Activated naive CD4-positive, alpha-beta T cell treated with Interleukin-2 at 50 U/mL for 16 hours (primary cell): ENCODE measurements at places on chromosomes 3 and 15.

GRCh38 chr3:17195856-17196604, 311.3 kb downstream of the PLCL2 start:
- no peak for DNase-seq

DNA sequence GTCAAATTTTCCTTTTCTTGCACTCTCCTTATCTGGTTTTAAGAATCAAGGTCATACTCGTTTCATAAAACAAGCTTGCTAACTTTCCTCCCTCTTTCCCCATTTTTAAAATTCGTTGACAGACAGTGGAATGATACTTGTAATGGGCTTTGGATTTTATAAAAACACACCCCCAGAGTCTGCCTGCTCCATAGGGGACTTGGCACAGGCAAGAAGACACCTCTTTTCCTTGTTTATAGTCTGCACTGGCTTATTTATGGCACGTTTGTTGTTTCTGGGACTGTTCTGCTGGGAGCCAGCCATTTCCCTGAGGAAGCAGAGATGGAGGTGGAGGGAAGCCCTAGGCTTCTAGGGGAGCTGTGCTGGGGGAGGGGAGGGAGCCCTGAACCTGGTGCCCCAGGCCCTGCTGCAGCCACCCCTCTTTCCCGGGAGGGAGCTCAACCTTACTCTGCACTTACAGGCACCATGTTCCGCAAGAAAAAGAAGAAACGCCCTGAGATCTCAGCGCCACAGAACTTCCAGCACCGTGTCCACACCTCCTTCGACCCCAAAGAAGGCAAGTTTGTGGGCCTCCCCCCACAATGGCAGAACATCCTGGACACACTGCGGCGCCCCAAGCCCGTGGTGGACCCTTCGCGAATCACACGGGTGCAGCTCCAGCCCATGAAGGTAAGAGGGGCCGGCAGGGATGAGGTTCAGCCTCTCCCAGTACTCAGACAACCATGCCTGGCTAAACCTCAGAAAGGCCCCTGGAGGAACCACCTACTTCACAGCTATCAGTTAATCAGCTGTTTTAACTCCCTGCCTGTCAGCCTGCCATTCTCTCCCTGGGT, 18.3 kb downstream of the ANKRD63 start:
- DNase-seq, result no peak

DNA sequence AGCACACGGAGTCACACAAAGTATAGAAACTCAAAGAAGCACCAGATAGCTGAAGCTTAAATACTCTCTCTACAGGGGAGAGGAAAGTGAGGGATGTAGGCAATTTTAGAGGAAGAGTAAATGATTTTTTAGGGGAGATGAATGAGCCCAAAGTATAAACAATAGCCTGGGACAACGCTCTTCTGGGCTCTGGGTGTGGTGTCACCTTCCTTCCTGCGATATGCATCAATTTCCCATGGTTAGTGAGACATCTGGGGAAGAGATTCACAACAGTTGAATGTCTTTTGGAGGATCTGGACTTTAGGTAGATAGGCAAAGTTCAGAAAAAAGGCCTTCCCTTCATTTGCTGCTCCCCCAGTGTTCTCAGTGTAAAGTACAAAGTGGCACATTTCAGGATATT, 125.2 kb downstream of the EFHB start:
- DNase-seq, result no peak

DNA sequence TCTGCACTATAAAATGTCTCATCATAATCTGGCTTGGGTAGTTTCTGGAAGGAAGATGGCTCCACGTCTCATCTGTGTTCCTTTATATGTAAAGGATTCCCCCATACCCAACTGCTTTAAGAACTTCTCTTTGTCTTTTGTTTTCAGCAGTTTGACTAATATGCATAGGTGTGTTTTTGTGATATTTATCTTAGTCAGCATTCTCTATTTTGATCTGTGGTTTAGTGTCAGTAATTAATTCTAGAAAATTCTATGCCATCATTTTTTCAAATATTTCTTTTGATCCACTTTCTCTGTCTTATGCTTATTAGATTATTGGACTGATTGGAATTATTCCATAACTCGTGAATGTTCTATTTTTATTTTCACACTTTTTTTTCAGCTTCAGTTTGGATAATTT, 286.3 kb upstream of the THRB start:
- DNase-seq, result no peak

DNA sequence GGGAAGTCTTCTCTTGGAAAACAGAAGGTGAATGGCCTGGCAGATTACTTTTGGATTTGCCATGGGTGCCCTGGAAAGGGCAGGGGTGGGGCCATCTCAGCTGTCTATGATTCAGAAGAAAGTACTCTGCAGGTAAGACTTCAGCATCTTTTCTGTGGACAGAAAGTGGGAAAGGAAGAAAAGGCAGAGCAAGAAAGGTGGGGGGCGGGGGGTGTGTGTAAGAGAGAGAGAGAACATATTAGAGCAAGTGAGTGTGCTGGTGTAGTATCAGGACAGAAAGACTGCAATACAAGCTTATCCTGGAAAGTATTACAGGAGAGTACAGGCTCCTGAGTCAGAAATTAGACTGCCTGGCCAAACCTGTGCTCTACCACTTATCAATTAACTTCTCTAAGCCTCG, 5.5 kb downstream of the TAGLN3 start:
- no peak for DNase-seq

GRCh38 chr3:4689021-4689420, 195.9 kb downstream of the ITPR1 start:
- DNase-seq, result no peak

DNA sequence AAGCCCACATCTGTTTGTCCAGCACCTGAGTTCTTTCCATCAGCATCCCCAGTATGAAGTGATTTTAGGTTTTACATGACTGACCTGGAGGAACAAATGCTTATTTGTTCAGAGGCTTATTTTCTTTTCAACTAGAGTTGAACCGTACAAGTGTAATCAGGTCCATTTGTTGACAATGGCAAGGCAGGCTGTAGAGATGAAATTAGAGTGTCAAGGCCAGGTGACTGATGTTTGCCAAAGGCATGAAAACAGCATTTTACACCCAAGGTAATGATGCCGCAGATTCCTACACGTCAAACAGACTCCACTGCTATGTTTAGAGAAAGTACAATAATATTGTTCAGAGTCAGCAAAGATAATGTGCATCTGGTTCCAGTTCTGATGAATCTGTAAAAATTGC, 96.5 kb downstream of the KCNAB1 start:
- no peak for DNase-seq

- no peak for DNase-seq
Measured at GRCh38 chr3:71461749-71462483, 121.6 kb downstream of the FOXP1 start.

DNA sequence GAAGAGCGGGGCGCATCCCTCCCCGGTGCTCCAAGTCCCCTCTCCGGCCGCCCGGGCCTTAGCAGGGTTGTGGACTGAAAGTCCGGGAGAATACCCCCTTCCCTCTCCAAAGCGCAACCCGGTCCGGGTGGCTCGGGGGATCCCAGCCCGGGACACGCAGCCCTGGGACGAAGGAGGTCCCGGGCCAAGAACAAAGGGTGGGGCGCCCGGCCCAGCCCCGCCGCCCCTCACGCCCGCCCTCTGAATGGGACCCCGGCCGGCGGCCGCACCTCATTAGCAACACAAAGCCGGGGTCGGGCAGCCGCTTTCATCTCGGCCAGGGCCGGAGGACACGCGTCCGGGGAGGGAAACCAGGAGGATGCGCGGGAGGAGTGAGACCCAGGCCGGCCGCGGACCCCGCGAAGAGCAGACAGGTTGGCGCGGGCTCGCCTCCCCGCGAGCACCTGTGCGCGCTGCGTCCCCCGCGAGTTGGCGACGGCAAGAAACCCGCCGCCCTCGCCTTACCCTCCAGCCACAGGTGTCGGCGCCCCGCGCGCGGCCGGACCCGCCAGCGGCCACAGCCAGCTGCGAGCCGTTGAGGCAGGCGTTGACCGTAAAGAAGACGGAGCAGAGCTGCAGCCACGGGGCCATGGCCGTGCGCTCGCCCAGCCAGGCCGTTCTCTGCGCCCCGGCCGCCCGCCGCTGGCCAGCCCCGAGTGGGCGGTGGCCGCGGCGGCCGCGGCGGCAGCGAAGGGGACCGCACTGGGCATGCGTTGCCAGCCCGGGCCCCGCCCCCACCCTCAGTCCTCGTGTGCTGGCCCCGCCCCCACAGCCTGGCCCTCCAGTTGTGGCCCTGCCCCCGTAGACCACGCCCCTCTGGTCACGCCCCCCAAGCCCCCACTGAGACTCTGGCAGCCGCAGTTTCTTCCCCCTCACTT, at the start of gene IL17RD:
IL17RD (minus strand) TSS at position 697 of the 917 bp plus-strand sequence; CDS start at position 630, 67 bp downstream.
- peak; percentile 46 for DNase-seq

DNA sequence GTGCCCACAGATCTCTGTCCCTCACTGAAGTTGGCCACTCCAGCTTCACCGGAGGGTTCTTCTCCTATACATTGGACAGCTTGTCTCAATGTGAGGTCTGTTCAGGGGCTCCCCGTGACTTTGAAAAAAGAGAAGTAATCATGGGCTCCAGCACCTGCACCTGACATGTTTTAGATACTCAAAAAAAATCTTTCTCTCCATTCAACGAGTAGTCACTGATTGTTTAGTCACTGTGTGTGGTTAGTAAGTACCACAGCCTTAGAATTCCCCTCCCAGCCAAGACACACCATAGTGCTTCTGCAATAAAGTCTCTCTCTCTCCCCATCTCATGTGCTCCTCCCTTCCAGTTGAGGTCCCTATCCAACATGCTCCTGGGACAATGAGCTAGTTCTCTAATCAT, 18.6 kb downstream of the CCR9 start:
- DNase-seq, result no peak

DNA sequence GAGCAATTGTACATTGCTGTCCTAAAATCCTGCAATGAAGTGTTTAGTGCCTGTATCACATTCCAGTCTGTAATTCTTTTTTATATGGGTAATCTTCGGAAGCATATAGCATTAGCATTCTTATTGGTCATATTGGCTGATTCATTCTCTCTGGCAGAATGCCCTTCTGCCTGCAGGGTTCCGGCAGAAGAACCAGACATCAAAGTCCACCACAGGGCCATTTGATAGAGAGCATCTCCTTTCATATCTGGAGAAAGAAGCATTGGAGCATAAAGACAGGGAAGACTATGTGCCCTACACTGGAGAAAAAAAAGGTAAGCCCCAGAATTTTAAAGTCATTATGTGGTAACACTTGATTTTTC, 39.6 kb downstream of the TMOD3 start:
- no peak for DNase-seq

GRCh38 chr3:33355611-33356010, 78.4 kb downstream of the FBXL2 start:
- no peak for DNase-seq

GRCh38 chr3:25259871-25260270, 168.2 kb upstream of the RARB start:
- no peak for DNase-seq

DNA sequence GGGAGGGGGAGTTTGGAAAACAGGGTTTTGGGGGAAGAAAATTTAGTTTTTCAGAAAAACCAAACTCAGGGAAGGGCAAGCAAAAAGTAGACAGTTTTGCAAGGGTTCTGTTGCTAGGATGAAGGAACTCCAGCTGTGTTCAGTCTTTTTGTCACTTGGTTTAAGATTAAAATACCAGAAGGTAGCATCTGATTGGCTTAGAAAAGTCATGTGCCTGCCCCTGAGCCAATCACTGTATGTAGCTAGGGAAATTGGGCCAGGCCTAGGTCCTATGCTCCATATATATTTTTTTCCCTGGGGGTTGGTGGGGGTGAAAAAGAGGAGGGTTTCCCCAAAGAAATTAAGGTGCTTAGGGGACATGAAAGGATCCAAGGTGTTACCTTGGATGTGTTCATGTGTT, 24.3 kb downstream of the CLDN11 start:
- no peak for DNase-seq

DNA sequence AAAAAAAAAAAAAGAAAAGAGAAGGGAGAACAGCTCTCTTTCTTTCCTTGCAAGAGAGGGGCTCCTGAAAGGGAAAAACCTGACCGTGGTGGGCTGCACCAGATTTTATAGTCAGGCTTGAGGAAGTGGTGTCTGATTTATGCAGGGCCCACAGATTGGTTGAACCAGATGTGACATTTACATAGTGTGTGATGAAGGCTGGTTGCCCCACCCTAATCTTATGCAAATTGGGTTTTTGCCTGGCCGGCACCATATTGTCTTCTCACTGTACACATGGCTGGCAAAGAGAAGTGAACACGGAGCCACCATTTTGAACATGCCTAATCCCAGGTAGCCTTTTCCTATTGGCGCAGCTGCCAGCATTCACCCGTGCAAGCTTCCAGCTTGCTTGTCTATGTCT, 154.4 kb downstream of the OXSM start:
- no peak for DNase-seq

DNA sequence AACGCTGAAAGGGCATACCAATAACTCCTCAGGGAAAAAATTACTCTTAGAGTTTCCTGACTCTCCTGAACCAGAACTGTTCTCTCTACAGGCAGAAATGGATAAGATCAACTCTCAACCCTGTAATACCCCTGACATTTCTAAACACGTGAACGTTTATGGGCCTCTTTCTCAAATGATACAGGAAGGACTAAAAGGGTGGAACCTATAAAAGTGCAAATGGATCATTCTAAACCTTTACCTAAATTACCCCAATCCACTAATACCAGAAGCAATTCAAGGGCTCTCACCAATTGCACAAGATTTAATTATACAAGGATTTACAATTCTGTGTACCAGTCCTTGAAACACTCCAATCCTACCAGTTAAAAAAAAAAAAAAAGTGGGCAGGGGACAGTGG, 98.0 kb upstream of the FAM174B start:
- no peak for DNase-seq

DNA sequence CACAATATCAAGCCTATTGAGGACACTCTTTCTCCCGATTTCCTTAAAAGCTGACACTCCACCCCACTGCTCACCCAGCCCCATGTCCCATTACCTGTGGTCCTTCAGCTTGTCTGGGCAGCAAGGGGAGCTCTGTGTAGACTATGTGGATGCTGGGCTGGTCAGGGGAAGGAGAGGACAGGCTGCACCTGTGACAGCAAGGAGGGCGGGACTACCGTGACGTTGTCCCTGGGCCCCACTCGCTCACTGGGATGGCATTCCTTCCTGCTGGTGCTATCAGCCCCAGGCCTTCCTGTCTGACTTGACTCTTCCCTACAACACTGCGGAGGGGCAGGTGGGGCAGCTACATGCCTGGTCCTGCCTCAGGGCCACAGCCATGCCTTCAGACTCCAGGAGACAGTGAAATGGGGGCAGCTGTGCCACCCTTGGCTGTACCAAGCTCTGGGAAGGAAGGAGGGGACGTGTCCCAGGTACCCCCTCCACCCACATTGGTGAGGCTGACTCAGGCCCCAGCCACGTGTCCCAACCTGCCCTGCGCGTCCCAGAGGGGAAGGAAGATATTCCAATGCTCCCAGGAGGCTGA, at the start of gene TMEM40:
TMEM40 (minus strand) TSS at position 163 of the 583 bp plus-strand sequence. CDS start 9,427 bp downstream, outside the sequence.
- no peak for DNase-seq

GRCh38 chr15:38255690-38256089, 3.1 kb downstream of the SPRED1 start:
- DNase-seq, result no peak

GRCh38 chr3:166444756-166445155, 607.5 kb upstream of the BCHE start:
- no peak for DNase-seq

GRCh38 chr3:146308222-146308621, 57.3 kb upstream of the PLSCR4 start:
- DNase-seq, result no peak

DNA sequence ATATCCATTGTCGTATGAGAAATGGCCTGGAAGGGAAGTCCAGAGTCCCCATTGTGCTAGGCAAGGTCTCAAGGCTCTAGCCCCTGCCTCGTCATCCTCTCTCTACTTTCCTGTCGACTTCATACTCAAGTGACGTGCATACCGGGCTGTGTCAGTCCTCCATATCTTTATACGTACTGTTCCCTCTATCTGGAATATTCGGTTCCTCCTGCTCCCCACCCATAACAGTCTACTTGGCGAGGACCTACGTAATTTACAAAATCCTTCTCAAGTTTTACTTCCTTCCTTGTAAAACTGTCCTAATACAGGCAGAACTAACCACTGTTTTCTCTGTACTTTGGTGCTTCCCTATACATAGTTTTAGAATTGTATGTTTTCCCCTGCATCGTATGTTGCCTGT, 2.2 kb upstream of the ALPK3 start:
- DNase-seq, result no peak
